ENCODE measurements at places on chromosomes 5 and 9. TPM values are rescaled to one million over a fixed set of nuclear protein-coding genes. Genes with fewer than 3 reads are reported as not detected.

The GZMA gene
- not detected for total RNA-seq

The KIF4B gene
- total RNA-seq: 0.03 TPM

The HTR1A gene
- not detected for total RNA-seq

The MEIKIN gene
- total RNA-seq: not detected

The CCNH gene
- total RNA-seq: 44.3 TPM

The IFNA13 gene
- not detected for total RNA-seq

The PCDHB3 gene
- 0.26 TPM for total RNA-seq

The RANBP3L gene
- total RNA-seq: not detected

The SLC45A2 gene
- not detected for total RNA-seq

The PKD2L2 gene
- not detected for total RNA-seq

The KDM4C gene
- total RNA-seq: 20.9 TPM

The FOXD4 gene
- total RNA-seq: 0.26 TPM

The IL4 gene
- total RNA-seq: not detected

The PLAC8L1 gene
- 0.44 TPM for total RNA-seq
